ENCODE measurements at places on chromosomes 2 and 18.

DNA sequence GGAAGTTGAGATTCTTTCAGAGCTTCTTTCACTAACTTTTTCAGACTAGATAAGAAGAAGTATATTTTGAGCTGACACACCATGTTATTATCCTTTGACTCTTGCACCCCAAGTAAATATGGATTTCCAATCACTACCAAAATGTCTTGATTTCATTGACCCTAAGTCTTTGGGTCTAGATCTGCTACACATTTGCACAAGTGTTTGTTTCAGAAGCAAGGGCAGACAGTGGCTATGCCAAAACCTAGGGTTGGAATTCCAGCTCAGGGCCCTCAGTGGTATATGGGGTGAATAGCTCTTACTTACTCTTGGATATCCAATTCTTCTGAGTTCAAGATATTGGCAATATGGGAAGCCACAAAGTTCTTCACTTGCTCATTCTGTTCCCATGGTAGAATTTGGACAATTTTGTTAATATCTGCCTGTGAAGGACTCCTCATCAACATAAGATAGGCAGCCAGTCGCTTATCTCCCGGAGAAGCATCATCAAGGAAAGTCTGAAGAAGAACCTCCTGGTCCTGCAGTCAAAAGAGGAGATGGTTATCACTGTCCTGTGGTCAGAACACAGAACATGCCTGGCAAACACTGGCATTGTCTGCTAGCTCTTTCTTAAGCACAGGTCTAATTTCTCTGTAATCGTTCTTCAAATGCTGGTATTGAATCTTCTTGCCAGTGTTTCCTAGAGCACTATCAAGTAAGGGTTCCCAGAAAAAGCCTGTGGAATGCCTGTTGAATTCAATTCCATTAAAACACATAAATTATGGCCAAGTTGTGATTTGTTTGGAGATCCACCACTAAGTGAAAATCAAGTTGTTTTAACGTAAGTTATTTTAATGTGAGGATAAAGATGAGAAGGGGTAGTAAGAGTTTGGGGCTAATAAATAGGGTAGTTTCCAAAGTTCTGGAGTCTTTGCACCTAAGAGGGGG lies 15.6 kb downstream of the APOB start:
- DNase-seq, result no peak

GRCh38 chr2:234564699-234565098 lies 67.8 kb upstream of the ARL4C start:
- DNase-seq, result no peak

- no peak for DNase-seq
These were observed 9.5 kb downstream of the NFATC1 start for GRCh38 chr18:79405019-79405780.

- DNase-seq, result no peak
These were observed 113.4 kb upstream of the TANK start for GRCh38 chr2:161046876-161047275.

GRCh38 chr18:48300463-48300961 lies 108.7 kb downstream of the ZBTB7C start:
- DNase-seq, result no peak

DNA sequence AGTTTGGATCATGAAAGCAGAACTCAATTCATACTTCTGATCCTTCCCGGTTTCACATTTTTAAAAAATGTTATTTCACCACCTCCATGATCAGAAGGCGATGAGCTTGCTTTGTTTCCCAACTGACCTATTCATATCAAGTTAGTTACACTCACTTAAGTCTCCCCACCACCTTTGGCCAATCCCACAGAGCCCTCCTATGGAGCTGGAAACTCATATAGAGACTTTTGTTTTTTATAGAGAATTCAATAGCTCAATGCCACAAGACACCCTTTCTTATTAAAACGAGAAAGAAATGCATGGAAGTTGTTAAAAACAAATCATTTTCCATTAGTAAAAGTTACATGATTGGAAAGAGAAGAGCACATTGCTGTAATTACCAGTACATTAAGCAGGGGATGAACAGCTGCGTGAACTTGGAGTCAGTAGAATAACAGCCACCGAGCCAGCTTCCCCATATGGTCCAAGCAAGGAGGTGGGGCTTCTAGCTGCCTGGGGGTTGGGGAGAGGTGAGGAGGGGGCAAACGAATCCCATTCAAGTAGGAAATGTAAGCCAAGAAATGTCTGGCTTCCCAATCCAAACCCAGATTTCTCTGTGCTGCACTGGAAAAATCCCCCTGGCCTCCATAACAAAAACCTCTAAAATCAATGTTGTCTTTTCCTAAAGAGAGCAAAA lies 614.5 kb downstream of the IRS1 start:
- peak; percentile 90 for DNase-seq

DNA sequence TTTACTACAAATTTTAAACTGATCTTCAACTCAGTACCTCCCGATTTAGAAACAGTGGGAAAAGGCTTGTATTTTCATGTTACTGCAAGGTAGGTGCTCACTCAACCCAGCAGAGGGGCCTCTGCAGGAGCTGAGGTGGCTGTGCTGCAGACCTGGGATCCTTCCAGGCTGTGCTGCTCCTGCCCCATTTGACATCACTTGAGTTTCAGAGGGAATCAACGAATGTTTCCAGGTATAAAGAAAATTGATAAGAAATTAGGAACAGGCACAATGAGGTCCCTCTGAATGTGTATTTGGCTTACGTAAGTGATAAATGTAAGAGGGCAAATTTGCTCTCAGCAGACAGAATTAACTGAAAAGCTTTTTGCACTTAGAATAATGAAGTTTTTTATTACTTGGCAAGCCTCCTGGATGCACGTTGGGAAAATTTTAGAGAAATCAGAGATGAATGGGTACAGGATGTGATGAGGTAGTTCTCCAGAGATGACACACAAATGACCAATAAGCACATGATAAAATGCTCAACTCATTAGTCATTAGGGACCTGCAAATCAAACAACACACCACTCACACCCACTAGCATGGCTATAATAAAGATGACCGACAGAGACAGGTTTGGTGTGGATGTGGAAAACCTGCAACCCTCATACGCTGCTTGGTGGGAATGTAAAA lies 114.0 kb downstream of the NOL10 start:
- DNase-seq, result no peak

GRCh38 chr2:134706587-134707329 lies 12.0 kb downstream of the TMEM163 start:
- DNase-seq, result no peak

DNA sequence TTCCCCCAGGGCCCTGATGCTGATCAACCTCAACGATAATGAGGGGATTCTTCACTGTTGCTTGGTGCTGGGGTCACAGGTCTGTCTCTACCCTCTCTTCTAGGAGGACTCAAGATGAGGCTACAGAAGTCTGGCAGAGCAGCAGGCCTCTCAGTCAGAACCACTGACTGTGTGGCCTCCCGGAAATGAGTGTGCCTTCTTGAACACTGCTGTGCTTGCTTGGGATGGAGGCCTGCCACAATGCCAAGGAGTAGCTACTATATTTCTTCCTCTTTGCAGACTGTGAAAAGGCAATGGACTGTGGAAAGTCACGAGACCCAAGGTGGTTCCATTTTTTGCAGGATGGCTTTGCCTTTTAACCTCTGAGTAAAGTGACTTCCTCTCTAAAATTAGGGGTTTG lies 5.8 kb upstream of the HOXD1 start:
- no peak for DNase-seq

Data from right hindlimb (tissue), 1 donor.